ENCODE measurements at places on chromosomes 12 and 14. TPM values are rescaled to one million over a fixed set of nuclear protein-coding genes. Genes with fewer than 3 reads are reported as not detected.
A peak's percentile ranks its signal among the peaks of the same experiment; 100 is the strongest.

GRCh38 chr12:45827974-45828373 is 98.5 kb downstream of the ARID2 start:
- DNase-seq: no peak

DNA sequence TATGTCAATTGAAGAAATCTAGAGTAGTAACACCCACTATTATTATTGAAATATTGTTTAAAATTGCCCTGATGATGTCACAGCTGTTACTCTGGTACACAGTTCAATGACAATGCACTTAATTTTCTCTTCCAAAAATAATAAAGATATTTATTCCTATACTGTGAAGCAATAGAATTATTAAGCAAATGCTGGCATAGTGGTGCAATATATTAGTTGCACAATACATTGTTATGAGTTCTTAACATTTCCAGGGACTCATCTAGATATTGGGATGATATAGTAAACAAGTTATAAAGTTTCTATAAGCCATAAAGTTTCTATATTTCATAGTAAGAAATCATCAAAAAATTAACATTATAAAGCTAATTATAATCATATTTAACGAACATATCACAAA is 897.8 kb downstream of the LRFN5 start:
- no peak for DNase-seq

DNA sequence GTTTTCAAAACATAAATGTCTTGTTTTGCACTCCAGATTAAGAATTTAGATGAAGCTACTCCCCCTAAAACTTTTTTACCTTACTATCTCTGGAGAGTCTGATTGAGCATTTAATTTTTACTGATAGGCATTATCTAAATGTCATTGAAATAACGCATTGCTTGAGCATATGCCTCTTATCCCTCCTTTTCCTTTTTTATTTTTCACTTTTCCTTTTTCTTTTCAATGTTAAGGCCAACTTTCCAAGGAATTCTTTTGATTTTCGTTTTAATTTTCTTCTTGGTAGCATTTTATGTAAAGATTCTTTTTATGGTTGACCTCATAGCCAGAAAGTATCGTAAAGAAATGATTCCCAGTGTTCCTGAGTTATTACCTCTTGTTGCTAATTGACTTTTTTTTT is 2.9 kb downstream of the SRP54 start:
- no peak for DNase-seq

DNA sequence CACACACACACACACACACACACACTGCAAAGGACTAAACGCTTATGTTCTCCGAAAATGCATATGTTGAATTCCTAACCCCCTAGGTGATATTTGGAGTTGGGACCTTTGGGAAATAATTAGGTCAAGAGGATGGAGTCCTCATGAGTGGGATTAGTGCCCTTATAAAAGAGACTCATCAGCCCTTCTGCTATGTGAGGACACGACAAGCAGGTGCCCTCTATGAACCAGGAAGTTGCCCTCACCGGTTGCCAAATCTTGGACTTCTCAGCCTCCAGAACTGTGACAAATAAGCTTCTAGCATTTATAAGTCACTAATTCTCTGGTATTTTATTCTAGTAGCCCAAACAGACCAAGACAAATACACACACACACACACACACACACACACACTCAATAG is 20.7 kb upstream of the TCP11L2 start:
- DNase-seq: no peak

DNA sequence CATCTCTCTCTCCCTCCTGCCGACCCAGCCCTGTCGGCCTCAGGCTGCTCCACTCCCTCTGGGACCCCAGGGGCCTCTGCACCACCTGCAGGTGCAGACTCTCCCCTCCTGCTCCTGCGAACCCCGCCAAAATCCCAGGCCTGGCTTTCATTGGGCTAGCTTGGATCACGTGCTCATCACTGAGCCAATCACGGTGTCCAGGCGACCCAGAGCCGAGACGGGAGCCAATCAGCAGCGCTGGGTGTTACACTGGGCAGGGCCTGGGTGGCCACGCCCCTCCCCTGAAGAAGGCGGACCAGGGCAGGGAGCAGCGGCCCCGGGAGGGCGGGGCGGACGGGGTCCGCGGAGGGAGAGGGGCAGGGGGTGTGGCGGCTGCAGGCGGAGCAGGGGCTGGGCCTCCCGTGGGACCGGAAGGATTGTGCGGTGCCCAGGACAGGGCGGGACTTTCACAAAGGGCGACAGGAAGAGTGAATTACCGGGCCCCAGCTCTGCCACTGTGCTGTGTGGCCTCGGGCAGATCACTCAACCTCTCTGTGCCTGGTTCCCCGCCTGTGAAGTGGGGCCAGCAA is 66.6 kb upstream of the FBRSL1 start:
- no peak for DNase-seq

GRCh38 chr12:69527506-69528272 is 57.5 kb downstream of the FRS2 start:
- no peak for DNase-seq

DNA sequence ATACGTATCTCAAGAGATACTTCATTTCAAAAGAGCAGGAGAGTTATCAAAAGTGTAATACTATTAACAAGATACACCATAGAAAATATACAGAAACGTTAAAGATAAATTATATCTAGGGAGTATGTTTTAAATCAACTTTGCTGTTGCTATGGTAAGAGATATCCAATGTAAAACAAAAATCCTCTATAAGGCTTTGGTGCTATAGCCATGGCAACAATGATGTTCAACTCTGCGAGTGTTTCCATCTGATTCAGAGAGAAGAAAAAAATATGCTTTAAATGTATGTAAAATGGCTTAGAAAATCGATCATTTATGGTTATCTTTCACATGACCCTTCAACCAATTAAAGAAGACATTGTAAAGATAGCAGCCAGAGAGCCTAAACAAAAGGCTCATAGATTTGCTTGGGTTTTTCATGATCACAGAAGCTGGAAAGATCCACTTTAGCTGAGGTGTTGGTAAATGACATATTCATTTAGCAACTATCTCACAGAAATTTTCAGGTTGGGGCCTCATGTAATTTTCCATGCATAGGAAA is 387.0 kb upstream of the GARIN6 start:
- no peak for DNase-seq

DNA sequence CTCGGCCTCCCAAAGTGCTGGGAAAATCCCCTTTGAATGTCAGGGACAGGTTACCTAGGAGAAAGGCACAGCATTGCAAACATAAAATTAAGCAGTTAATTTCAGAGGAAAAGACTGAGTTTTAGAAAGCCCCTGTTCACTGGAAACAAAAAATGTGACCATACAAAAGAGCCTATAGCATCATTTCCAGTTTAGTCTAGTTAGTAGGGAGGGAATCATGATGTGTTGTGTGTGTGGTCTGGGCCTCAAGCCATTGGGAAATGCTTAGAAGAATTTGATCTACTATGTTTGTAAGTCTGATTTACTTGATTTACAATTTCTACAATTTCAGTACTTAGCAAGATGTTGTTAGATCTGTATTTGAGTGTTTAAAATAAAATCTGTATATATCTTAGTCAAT is 47.1 kb upstream of the RERG start:
- DNase-seq: no peak

DNA sequence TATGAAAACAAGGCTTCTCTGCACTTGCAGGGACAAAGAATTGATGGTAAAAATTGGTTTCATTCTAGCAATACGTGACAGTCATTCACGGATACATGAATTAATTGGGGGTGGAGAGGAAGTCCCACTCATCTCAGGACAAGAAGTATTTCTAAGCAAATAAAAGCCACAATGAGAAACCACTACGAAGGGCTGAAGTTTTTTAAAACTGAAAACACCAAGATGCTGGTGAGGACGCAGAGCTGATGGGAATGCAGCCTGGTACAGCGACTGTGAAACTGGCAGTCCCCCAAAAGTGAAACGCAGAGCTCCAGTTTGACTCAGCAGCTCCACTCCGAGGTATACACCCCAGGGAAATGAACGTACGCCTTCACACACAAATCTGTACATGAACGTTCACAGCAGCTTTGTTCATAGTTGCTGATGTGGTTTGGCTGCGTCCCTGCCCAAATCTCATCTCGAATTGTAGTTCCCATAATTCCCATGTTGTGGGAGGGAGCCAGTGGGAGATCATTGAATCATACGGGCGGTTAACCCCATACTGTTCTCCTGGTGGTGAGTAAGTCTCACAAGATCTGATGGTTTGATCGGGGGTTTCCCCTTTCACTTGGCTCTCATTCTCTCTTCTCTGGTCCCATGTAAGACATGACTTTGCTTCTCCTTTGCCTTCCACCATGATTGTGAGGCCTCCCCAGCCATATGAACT is 89.0 kb downstream of the SCARB1 start:
- DNase-seq: peak; percentile 89

GRCh38 chr14:31312934-31313333 is 105.3 kb upstream of the HECTD1 start:
- DNase-seq: no peak

GRCh38 chr12:92111256-92111655 is 34.4 kb downstream of the BTG1 start:
- no peak for DNase-seq

- peak; percentile 65 for DNase-seq
Measured at GRCh38 chr14:73787486-73788316, 63.9 kb upstream of the PTGR2 start.

GRCh38 chr12:93663006-93663728 is 14.0 kb upstream of the CRADD start:
- DNase-seq: no peak

DNA sequence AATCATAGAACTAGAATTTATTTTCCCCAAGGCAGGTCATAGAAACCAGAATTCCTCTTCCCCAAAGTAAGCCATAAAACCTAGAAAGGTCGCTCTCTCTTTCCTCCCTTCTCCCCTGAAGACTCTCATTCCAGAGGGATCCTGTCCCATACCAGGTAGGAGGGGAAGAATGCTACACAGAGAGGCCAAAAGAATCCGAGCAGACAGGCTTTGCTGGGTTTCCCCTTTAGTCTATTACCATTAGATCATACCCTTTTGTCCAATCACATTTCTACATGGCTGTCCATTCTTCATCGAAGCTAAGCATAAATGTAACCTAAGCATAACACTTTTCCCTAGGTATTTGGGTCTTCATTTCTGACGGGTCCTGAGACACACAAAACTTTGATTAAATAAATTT is 204.5 kb downstream of the SPTSSA start:
- no peak for DNase-seq

DNA sequence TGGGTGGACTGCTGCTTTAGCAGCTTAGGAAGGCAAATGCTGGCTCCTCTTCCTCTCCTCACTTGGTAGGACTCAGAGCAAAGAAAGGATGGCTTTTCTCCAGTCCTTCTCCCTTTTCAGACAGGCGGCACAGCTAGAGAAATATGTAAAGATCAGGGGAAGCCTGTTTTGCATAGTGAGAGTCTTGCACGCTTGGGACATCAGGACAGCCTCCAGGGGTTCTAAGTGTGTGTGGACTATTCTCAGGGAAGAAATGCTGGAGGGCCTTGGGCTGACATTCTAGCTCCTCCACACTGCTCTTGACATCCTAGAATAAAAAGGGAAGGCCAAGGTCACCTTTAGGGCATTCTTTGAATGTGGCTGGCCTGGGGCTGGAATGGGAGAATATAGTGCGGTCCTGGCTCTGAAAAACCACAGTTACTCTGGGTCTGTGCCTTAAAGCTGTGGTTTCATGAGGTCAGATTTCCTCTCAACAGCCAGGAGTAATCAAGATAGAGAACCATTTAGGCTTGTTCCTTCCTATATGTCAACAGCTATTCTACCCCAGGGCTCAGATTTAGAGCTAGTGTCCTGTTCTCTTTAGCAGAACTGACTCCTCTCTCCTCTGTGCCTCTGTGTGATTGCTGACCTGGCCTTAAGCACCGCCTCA is 24.3 kb downstream of the CMA1 start:
- no peak for DNase-seq

DNA sequence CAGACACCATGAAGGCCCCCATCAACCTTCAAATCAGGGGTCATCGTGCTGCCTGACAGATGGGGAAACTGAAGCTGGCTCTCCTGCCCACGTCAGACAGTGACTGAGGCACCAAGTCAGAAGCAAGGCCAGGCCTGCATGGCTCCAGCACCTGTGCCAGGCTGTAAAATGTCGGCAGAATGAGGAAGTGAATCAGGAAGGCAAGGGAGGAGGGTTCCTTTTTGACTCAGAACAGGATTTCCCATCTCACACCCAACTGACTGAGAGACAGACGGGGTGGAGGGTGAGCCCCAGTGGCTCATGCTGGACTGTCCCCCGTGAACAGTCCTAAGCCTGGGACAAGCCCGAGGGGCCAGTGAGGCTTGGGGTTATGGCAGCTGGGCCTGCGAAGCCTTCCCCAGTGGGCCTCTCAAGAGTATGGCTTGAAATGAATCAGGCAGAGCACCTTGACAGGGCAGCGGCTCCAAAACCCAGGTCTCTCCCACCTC is 20.9 kb downstream of the SYNE3 start:
- DNase-seq: peak; percentile 77

- DNase-seq: no peak
Measured at GRCh38 chr14:92844204-92844603, 50.1 kb downstream of the GOLGA5 start.

DNA sequence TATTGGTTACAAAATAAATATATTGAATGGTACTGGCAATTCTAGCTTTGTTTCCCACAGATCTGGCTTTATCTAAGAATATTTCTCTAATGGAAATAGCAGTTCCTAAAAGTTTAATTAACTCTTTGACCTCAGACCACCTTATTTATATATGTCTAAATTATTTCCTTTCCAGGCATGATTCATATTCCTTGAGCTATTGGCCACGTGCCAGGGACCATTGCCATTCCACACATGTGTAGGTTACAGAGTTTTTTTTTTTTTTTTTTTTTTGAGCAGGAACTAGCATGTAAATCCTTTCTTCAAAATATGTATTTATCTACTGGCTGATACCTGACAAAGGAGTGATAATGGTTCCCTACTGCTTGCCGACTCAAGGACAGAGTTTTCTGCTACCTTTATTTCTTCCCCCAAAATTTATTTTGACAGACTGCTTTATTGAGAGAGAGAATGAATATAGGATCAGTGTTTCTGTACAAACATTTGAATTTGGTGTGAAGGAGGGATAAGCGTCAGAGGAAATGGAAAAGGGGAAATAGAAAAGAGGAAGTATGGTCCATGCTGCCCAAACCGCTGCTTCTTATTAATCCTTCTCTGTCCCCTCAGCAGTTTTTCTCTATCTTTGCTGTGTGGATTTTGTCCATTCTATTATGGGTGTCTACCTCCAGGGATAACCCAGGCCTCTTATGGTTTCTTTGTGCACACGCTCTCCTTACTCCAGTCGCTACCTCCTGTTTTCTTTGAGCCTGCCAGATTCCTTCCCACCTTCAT is 36.4 kb downstream of the PDE3A start:
- no peak for DNase-seq

GRCh38 chr14:75542588-75543091 is 20.4 kb downstream of the BATF start:
- peak; percentile 79 for DNase-seq

GRCh38 chr14:103008768-103009357 is 48.5 kb downstream of the CDC42BPB start:
- no peak for DNase-seq

The DIP2B gene
- 39.9 TPM for total RNA-seq

The MYF6 gene
- total RNA-seq: not detected

The SLC16A7 gene
- total RNA-seq: 29.2 TPM

The KRT71 gene
- total RNA-seq: not detected

The ETFBKMT gene
- 1.3 TPM for total RNA-seq

The TMEM263 gene
- 31.9 TPM for total RNA-seq

The SUOX gene
- total RNA-seq: 5.7 TPM

The RD3L gene
- total RNA-seq: not detected

The DNAJC22 gene
- total RNA-seq: 0.06 TPM

The ALDH1L2 gene
- total RNA-seq: 0.36 TPM

The POLE2 gene
- 47.6 TPM for total RNA-seq

The TSPAN11 gene
- not detected for total RNA-seq

The CCDC177 gene
- not detected for total RNA-seq

Data from activated naive CD4-positive, alpha-beta T cell treated with anti-CD3 and anti-CD28 coated beads, Interleukin-2, amount 50 U/mL, for 72 hours (primary cell).